ENCODE measurements at places on chromosomes 12 and 14. TPM values are rescaled to one million over a fixed set of nuclear protein-coding genes. Genes with fewer than 3 reads are reported as not detected.

The VRK1 gene
- 24.2 TPM for total RNA-seq

The STAB2 gene
- not detected for total RNA-seq

The BCL2L14 gene
- not detected for total RNA-seq

The INSM2 gene
- not detected for total RNA-seq

The ALDH1L2 gene
- total RNA-seq = 3.3 TPM
